ENCODE measurements at places on chromosomes 4 and X. TPM values are rescaled to one million over a fixed set of nuclear protein-coding genes. Genes with fewer than 3 reads are reported as not detected.

Gene TRMT2B
- total RNA-seq, result 14.8 TPM

Gene KDM6A
- 12.7 TPM for total RNA-seq

Gene L1CAM
- 23.1 TPM for total RNA-seq

Gene TKTL2
- not detected for total RNA-seq

Gene APLN
- total RNA-seq, result 1.2 TPM

Gene MFAP3L
- 3.8 TPM for total RNA-seq

Gene HCCS
- 69.9 TPM for total RNA-seq
